ENCODE measurements at places on chromosomes 11 and 22. TPM values are rescaled to one million over a fixed set of nuclear protein-coding genes. Genes with fewer than 3 reads are reported as not detected.

DNA sequence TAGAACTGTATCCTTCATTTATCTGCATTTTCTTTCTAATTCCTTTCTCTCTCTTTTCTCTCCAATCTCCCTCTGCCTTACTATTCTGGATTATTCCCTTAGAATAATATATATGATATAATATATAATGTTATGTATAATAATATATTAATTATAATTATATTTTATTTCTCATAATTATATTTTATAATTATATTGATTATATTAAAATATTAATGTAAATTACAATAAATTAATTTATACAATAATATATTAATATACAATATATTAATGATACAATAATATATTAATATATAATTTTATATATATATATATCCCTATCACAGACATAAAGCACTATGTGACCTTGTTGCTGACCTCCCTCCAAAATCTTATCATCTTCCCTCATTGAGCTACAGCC is 661.3 kb upstream of the CHORDC1 start:
- no peaks in the 10 kb centered on the region for H3K36me3 ChIP-seq
- H3K27me3 ChIP-seq = no peaks in the 10 kb centered on the region
- H3K4me3 ChIP-seq = no peak overlapping the region
- H3K4me1 ChIP-seq = no peaks in the 10 kb centered on the region

DNA sequence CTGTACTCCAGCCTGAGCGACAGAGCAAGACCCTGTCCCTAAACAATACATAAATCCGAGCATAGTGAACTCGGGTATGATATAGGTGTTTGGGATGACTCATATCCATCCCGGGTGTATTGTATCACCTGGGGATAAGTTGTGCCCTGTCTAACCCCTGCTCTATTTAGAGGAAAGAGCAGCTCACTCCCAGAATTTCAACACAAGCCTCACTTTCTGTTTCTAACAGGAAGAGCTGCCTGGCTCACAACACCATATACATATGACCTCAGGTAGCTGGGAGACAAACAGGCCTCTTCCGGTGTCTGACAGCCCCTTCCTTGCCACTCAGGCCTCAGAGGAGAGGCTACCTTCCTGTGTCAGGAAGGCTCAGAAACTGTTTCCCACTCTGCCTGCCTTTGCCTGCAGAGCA is 9.9 kb upstream of the MICALL1 start:
- no peak for DNase-seq
- H3K4me3 ChIP-seq = no peak overlapping the region
- no peaks in the 10 kb centered on the region for H3K27me3 ChIP-seq
- H3K4me1 ChIP-seq = peaks cover 16% of the 10 kb centered on the region
- no peak overlapping the region for H3K27ac ChIP-seq
- H3K36me3 ChIP-seq = no peaks in the 10 kb centered on the region

DNA sequence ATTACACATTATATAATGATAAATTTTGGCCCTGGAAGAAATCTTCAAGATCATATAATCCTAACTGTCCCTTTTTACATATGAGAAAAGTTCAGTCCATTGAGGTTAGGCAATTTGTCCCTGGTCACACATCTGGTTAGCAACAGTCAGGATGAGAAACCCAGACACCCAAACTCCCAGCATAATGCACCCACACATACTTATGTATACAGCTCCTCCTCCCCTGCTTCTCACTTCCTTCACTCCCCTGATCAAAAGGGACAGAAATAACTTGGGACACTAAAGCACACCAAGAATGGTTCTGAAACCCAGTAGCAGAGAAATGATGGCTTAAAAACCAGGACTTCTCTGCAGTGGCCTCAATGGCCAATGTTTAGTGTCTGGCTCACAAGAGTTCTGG is 11.1 kb downstream of the NUMA1 start:
- H3K4me1 ChIP-seq = peaks cover 8% of the 10 kb centered on the region
- peak overlapping the region; percentile 34 for H3K27ac ChIP-seq
- no peaks in the 10 kb centered on the region for H3K36me3 ChIP-seq
- no peaks in the 10 kb centered on the region for H3K27me3 ChIP-seq
- DNase-seq = no peak

- H3K4me1 ChIP-seq = peaks cover 7% of the 10 kb centered on the region
- no peak overlapping the region for H3K4me3 ChIP-seq
- DNase-seq = no peak
- no peak overlapping the region for H3K27ac ChIP-seq
- H3K36me3 ChIP-seq = no peaks in the 10 kb centered on the region
- no peaks in the 10 kb centered on the region for H3K27me3 ChIP-seq
These were observed 8.2 kb downstream of the SDF2L1 start for GRCh38 chr22:21650280-21650679.

Gene TIMP3
- total RNA-seq = 121 TPM
